ENCODE measurements at places on chromosomes 13 and 19. TPM values are rescaled to one million over a fixed set of nuclear protein-coding genes. Genes with fewer than 3 reads are reported as not detected.
A peak's percentile ranks its signal among the peaks of the same experiment; 100 is the strongest.

The GSX1 gene
- not detected for polyA plus RNA-seq

The CALR gene
- 375 TPM for polyA plus RNA-seq

- no peak for DNase-seq
Measured at GRCh38 chr19:42316223-42317211, 3.4 kb downstream of the TMEM145 start.

GRCh38 chr13:100526318-100527000 is 62.1 kb downstream of the GGACT start:
- no peak for DNase-seq

- DNase-seq: peak; percentile 14
Measured at GRCh38 chr13:101150998-101151397, 265.3 kb downstream of the NALCN start.

GRCh38 chr13:29918845-29919244 is 68.4 kb upstream of the UBL3 start:
- DNase-seq: no peak

GRCh38 chr13:98823442-98823841 is 71.0 kb upstream of the SLC15A1 start:
- no peak for DNase-seq

The SMIM24 gene
- not detected for polyA plus RNA-seq

The LYL1 gene
- polyA plus RNA-seq: not detected

The EID2 gene
- 10.8 TPM for polyA plus RNA-seq

DNA sequence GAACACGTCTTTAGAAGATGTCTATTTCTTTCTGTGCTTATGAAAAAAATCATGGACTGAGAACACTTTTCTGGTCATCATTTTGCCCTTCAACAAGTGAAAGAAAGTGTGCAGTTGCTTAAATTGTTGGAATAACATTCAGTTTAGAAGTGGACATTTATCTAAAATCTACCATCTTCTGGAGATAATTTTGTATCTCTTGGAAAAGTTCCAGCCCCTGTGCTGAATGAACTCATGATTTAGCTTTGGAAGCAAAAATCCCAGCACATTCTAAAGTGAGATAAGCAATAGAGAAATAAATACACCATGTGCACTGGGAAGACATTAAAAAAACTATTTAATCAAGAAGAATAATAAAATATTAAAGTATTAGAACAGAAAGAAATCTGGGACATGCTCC is 1420.8 kb upstream of the SLC10A2 start:
- peak; percentile 1 for DNase-seq

DNA sequence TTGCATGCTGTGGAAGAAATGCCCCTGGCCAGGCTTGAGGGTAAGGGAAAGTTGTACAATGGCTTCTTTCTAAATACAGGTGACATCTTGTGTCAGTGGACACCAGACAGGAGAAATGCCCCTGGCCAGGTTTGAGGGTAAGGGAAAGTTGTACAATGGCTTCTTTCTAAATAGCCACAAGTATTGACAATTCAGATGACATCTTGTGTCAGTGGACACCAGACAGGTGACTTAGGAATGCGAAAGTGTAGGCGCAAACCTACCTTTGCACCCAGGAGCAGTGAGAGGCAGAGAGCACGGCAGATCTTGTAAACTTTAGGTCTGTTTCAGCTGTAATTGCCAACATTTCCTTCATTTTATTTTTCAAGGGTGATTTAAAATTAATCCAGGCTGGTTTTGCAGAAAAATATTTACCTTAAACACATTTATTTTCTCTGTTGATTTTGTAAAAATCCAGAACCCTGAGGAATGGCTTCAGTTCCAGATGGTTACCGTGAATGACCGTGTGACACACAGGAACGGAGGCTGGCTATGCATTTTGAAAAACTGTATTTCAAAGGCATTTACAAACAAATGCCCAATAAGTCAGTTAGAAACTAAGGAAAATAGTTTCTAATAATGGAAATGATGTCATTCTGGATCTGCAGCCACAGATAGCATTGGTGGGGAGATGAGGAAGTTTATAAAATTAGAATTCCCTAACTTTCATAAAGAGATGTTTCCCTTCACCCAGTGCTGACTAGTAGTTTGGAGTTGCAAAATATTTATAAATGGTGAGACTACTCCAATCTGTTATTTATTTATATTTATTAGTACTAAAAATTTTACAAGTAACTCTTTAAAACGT is 34.9 kb downstream of the TNFSF13B start:
- DNase-seq: no peak

The IGFL4 gene
- polyA plus RNA-seq: not detected

- no peak for DNase-seq
Measured at GRCh38 chr13:75850916-75851315, 214.8 kb downstream of the LMO7 start.

The ZFP82 gene
- 10.5 TPM for polyA plus RNA-seq

DNA sequence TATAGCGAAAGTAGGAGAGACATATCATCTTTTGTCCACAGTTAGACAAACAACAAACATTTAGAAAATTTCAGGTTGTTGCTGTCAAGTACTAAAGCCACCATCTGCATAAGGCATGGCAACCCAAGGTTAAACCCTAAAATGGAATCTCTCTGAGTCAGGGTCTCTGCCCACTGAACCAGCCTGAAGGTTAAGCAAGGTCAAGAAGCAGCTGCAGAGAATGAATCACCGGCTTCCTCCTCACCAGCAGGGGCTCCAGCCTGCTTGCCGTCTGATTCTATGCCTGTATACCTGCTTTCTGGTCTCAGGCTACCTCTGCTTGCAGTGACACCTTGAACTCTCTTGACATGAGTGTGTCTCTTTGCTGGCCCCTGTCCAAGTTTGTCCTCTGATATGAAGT is 726.2 kb upstream of the SGCG start:
- DNase-seq: no peak

DNA sequence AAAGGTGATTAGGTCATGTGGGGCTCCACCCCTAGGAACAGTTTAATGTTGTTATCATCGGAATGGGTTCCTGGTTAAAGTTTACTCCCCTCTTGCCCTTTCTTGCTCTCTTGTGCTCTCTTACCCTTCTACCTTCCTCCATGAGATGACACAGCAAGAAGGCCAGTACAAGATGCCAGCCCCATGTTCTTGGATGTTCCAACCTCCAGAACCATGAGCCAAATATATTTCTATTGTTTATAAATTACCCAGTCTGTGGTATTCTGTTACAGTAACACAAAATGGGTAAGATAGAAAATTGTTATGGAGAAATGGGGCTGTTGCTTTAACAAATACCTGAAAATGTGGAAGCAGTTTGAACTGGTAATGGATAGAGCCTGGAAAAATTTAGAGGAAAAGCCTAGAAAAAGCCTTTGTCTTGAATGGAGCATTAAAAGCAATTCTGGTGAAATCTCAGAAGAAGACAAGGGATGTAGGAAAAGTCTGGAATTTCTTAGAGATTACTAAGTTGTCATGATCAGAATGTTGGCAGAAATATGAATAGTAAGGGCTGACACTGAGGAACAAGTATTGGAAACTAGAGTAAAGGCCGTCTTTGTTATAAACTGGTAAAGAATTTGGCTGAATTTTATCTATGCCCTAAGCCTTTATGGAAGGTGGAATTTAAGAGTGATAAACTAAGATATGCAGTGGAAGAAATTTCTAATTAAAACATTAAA is 53.5 kb upstream of the TSC22D1 start:
- DNase-seq: no peak

The KRTDAP gene
- polyA plus RNA-seq: 73.3 TPM

DNA sequence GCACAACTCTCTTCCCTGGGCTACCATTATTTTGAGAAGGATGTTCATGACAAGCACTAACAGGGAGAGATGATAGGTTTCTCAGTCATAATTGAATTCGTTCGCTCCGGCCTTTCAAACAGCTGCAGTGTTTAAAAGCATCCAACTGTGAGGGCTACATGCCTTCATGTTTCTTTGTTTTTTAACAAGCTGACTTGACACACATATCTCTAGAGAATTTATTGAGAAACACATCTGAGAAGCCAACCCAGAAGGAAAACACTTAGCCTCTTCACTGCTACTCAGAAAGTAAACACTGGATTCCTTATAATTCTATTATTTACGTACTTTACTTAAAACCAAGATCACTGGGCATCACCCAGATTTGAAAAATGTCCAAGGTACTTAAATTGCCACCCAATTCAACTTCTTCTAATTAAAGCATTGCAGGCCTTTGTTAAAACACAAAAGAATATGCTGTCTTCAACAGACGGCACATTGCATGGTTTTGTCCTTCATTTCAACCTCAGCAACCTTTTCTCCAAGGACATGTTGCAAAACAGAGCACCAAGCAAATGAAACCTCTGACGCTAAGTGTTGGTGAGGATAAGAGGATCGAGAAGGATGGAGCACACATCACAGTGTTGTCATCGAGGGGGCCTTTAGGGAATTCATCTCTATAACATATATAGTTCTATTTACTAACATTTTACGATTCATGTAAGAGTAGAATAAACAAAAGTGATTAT is 75.8 kb downstream of the TBC1D4 start:
- peak; percentile 19 for DNase-seq

DNA sequence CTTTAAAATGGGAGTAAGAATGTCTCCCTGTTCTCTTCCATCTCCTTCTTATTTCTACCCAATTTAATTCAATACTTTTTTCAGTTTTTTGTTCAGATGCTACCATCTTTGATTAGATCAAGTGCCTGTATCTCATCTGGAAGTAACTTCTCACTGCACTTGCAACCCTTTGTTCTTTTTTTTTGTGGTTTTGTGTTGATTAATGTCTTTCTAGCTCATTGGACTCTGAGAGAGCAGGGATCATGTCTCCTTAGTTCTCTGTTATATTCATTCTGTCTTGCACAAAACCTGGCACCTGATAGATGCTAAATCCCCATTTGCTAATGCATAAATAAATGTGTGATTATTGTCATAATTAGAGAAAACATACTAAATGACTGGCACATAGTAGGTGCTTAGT is 834 bp upstream of the ITGBL1 start:
- DNase-seq: no peak

The ZNF540 gene
- 1.9 TPM for polyA plus RNA-seq

DNA sequence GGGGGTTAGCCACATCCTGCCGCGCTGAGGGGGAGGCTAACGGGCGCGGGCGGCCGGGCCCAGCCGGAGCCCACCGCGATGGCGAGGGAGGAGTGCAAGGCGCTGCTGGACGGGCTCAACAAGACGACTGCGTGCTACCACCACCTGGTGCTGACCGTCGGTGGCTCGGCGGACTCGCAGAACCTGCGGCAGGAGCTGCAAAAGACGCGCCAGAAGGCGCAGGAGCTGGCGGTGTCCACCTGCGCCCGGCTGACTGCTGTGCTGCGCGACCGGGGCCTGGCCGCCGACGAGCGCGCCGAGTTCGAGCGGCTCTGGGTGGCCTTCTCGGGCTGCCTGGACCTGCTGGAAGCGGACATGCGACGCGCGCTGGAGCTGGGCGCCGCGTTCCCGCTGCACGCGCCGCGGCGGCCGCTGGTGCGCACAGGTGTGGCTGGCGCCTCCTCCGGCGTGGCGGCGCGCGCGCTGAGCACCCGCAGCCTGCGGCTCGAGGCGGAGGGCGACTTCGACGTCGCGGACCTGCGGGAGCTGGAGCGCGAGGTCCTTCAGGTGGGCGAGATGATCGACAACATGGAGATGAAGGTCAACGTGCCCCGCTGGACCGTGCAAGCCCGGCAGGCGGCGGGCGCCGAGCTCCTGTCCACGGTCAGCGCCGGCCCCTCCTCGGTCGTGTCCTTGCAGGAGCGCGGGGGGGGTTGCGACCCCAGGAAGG is 692 bp downstream of the RGS9BP start:
- no peak for DNase-seq

DNA sequence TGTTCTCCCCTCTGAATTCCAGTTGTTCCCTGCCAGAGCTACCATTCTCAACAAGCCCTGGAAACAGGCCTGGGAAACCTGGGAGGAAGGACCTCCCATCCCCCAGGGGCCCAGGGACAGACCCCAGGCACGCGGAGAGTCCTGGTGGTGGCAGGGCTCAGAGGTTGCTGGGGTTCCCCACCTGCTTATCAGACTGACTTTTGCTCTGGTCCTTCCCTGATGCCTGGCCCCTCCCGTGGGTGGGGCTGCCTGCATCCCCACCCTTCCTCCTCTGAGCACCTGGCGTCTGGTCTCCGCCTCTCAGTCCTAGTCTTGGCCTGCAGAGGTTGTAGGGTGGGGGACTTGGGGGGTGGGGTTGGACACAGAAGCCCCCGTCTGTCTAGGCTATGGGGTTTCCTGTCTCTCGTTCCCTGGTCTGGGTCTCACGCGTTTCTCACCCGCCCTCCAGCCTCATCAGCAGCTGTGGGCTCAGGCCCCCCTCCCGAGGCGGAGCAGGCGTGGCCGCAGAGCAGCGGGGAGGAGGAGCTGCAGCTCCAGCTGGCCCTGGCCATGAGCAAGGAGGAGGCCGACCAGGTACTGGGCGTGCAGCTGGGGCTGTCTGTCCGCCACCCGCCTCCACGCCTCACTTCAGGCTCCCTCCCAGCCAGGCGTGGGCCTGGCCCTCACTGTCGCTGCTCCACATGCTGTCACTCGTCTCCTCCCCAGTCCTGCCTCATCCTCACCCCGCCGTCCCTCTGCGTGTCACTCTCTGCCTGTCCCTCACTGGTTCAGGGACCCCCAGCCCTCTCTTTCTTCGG is 13.6 kb downstream of the EPN1 start:
- DNase-seq: peak; percentile 37

DNA sequence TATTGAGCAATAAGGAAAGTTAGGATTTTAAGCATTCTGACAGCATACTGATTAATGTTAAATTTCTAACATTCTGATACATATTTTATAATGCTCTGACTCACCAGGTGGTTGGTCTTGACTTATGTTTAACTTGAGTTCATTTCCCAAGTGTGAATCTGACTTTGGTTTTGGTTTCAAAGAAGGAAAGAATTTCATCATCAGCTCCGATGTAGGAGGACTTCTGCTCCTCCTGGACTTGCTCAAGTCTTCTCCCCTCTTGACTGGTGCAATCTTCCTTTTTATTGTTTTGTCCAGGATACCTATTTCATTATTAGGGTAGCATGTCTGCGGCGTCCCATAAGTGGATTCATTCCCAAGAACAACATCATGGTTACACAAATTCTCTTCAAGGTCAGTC is 141.3 kb downstream of the RNF17 start:
- no peak for DNase-seq

DNA sequence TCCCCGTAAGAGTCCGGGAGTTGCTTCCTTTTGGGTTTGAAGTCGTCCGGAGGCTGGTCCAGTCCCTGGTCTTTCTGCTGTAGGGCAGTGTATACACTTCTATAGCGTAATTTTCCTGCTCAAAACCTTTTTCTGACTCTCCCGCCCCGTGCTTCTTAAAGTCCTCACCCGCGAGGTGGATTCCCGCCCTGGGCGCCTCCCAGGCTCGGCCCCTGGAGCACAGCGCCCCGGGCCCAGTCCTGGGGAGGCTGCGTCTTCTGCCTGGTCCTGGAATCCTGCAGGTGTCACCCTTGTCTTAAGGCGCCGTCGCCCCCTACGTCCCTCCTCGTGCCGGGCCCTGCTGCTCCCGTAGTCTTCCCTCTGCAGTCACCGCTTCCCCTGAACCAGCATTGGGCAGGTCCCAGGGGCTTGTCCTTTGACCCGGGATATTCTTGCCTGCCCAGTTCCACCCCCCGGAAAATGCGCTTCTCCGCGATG is 34.4 kb upstream of the ZNF808 start:
- peak; percentile 27 for DNase-seq

- peak; percentile 49 for DNase-seq
Measured at GRCh38 chr13:21796066-21796465, 125.2 kb downstream of the FGF9 start.

GRCh38 chr19:39166571-39167391 is 30.0 kb upstream of the NCCRP1 start:
- peak; percentile 34 for DNase-seq

The DMKN gene
- 1.2 TPM for polyA plus RNA-seq

GRCh38 chr13:74573654-74574053 is 439.4 kb upstream of the KLF12 start:
- no peak for DNase-seq
